Activated gamma-delta T cell treated with Interleukin-2 at 50 U/mL for 16 hours (primary cell): ENCODE measurements at places on chromosomes 11 and 22.

DNA sequence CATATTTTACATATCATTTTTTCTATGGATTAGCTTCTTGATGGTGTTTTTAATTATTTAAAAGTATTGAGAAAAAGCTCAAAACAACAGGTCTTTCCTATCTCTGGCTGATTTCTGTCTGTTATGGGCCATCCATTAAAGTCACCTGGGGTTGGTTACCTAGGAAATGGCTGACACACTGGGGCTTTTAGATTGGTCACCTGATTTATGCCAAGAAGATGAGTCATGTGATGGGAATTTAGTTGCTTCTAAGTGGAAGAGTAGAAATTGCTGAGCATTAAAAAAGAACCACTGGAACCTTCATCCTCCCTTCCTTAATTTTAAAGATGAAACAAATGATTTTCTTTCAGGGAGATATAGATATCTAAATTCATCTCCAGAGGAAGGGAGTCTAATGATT is 48.8 kb upstream of the LARGE1 start:
- DNase-seq, result no peak

DNA sequence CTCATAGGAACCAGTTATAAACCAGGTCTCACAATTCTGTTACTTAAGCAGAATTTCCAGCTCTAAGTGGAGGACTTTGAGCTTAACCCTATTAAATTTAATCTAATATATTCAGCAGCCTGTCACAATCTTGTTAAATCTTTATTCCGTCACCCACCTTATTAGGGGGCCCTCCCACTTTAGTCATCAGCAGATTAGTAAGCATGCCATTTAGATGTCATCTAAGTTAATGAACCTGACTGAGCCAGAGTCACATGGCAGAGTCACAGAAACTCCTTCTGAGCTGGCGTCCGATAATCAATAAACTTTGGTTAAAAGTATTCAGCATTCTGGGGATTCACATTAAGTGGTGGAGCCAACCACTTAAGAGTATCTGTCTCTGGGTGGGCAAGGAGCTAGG is 35.1 kb downstream of the TTC12 start:
- DNase-seq, result no peak

DNA sequence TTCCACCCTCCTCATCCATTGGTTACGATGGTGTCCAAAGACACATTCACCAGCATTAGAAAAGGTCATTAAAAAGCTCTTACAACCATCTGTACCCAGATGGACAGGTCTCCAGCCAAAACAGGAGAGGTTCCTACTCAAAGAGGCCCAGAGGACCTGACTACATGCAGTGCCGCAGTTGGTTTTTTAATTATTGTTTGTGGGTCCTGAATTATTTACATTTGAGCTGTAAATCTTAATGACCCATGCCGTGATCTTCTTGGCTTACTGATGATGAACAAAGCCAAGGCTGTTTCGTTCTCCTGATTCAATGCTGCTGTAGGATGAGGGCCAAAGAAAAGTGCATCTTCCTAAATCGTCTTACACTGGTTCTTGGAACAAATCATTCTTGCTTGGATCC is 83.7 kb downstream of the CADM1 start:
- no peak for DNase-seq

DNA sequence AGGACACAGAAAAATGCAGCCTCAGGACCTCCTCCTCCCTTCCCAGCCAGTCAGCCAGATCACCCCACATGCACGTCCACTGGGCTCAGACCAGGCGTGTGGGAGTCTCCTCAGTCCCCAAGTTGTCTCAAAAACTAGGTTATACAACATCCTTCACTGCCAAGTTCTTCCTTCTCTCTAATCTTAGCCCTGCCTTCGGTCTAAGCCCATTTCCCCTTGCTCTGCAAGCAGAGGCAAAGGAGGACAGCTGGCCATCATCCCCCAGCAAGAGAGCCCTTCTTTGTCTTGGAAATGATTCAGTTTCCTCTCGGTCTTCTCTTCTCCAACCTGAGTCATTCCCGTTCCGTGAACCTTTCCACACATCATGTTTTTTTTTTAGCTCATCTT is 14.0 kb upstream of the NRGN start:
- no peak for DNase-seq

- DNase-seq, result no peak
These were observed 31.6 kb downstream of the RPS6KA4 start for GRCh38 chr11:64390558-64390957.

GRCh38 chr11:16043617-16044016 is 312.7 kb downstream of the SOX6 start:
- no peak for DNase-seq

DNA sequence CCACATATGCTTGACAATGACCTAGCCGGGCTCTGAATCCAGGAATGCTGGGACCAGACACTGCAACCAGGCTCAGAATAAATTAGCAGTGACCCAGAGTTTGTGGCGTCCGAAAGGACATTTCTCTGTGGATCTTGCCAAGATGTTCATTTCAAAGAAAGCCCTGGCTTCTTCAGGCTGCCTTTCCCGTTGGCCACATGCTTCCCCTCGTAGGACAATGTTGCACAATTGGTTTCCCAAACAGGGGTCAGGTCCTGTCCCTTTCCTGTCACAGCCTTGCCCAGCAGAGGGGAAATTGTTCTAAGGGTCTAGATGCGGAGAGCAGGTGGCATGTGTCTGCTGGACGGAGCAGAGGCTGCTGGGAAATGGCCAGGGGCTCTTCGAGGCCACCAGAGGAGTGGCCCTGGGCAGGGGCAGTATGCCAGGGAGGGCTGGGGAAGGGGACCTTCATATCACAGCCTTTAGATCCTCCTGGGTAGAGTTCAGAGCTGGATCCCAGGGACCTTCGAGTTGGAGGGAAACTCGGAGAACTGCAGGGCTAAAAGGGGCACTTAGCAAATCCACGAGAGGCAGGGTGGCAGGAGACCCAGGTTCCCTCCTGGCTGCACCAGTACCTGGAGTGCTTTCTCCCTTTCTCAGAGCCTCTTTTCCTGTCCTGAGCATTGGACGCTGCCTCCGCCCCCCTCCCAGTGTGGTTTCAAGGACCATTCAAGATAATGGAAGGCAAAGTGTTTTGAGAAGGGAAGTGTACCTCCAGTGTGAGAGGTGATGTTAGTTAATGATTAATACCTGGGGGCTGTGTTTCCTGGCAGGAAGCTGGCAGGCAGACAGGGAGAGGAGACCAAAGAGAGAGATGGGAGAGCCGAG is 42.3 kb downstream of the C11orf96 start:
- DNase-seq, result no peak

DNA sequence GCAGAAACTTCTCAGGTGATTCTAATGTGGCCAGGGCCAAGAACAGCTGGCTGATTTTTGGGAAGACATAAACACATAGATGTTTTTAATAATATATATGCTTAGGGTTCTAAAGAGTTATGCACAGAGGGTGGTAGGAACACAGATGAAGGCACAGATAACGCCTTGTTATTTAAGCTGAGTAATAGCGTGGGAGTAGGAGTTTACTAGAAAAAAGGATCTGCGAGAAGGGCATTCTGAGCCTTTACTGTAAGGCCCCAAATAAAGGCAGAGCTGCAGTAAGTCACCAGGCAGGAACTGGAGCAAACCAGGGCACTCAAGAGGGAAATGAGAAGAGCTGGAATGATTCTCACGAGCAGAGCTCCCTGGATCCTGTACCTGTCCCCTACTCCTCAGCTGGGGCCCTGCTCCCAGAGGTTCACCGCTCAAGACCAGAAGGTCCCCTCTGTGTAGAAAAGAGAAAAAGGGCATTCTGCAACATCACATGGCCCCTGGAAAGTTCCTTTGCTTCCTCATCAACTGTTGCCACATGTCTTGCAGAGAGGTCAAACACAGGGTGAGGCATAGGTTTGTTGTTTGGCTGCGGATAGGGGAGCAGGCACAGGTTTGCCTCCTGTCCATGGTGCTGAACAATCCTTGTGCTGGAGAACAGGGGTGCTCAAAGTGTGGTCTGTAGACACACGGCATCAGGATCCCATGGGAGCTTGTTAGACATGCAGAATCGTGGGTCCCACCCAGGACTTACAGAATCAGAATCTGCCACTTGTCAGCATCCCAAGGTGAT is 125.7 kb downstream of the TENM4 start:
- no peak for DNase-seq

- DNase-seq, result no peak
These were observed 17.6 kb upstream of the CD44 start for GRCh38 chr11:35121326-35121865.

DNA sequence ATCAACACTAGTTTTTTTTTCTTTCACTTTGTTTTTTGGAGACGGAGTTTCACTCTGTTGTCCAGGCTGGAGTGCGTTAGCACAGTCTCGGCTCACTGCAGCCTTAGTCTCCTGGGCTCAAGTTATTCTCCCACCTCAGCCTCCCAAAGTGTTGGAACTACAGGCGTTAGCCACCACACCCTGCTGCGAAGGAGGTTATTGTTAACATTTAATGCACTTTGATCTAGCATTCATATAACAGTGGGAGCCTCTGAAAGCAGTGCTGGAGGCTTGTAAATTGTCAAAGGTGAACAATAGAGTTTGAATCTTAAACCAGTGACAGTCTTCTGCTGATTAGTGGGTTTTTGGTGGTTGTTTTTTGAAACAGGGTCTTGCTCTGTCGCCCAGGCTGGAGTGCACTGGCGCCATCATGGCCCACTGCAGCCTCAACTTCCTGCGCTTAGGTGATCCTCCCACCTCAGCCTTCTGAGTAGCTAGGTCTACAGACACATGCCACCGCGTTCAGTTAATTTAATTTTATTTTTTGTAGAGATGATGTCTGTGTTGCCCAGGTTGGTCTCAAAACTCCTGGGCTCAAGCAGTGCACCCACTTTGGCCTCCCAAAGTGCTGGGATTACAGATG is 96.9 kb upstream of the HORMAD2 start:
- DNase-seq, result no peak

DNA sequence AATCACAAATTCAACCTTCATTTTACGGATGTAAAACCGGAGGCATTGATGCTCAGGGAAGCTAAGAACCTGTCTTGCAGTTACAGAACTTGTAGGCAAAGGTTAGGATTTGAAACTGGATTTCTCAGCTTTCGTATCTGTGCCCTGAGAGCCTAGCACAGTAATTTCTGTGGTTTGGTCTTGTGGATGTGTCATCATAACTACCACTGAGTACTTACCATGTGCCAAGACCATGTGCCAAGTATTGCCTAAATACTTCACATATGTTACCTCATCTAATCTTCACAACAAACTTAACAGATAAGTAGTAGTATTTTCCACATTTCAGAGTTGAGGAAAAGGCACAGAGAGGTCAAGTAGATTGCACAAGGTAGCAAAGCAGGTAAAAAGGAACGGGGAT is 140.7 kb downstream of the NXPE2 start:
- no peak for DNase-seq

DNA sequence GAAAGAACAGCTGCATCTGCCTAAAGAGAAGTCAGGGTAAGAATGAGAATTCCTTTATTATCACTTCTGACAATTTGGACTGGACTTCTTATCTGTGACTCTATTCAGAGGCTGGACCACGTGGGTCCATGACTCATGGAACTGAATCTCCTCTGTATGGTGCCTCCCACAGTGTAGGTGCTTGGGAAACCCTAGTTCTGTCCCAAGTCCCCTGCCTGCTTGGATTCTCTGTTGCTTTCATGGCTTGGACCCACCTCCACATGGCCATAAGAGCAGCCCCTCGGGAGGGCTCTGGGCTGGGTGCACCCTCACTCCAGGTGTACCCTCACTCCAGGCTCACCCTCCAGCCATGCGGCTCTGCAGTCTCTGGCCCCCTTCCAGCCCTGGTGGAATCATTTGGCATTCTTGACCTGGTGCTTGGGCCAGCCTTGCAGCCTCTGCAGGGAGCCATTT is 153.4 kb downstream of the CACNA1I start:
- no peak for DNase-seq
